SW480 (cell line): ENCODE measurements at places on chromosomes 1 and 21.
A peak's percentile ranks its signal among the peaks of the same experiment; 100 is the strongest.

- DNase-seq: peak; percentile 45
Observed at GRCh38 chr1:22619252-22619651, 17.2 kb upstream of the C1QA start.

DNA sequence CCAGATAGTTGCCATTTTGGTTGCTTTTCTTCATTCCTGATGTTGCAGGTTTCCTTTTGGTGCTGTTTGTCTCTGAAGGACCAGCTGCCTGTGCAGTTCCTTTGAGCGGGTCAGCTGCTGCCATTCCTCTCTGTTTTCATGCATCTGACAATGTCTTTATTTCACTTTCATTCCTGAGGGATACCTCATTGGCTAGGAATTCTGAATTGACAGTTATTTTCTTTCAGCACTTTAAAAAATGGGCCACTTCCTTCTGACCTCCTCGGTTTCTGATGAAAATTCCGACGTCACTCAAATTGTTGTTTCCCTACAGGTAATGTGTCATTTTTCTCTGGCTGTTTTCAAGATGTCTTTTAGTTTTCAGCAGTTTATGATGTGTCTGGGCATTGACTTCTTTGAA is 24.8 kb downstream of the CCSAP start:
- DNase-seq: no peak

DNA sequence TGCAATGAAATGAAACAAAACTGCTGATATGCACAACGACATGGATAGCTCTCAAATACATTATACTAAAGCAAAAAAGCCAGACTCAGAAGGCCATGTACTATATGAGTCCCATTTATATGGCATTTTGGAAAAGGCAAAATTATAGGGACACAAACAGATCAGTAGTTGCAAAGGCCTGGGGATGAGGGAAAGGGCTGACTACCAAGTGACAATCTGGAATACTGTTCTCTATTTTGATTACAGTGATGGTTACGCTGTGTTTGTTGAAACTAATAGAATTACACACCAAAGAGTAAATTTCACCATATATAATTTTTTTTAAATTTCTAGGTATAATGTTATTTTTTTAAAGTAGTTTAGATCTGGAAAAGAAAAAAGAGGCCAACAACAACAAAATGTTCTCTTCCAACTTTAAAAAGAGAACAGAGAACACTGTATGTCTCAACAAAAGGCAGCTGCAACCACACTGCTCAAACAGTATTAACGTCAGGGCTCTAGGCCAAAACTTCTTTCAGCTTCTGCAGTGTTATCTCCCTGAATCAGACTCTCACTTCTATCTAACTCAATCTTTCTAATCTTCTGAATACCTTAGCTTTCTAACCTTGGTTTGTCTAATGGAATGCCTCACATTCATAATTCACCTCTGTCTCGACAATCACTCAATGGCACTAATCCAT is 75.8 kb downstream of the FOXJ3 start:
- DNase-seq: no peak

GRCh38 chr1:164912290-164912689 is 353.3 kb downstream of the PBX1 start:
- DNase-seq: no peak

DNA sequence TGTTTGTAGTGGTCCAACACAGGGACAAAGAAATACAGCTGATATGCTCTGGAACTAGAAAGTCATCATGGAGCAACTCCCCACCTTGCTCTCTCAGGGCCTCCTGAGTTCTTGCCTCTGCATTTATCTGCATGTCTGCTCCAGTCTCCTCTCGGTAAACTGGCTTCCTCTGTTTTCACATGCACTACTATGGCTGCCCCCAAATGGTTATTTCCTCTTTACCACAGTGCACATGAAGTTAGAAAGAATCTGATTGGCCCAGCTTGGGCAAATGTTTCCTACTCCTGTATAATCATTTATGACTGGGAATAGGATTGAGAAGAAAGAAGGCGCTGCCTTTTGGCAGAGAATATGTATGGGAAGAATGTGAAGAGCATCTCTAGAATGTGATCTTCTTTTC is 16.5 kb upstream of the PSMB2 start:
- no peak for DNase-seq

GRCh38 chr1:156773607-156774006 is 6.3 kb downstream of the PRCC start:
- no peak for DNase-seq

DNA sequence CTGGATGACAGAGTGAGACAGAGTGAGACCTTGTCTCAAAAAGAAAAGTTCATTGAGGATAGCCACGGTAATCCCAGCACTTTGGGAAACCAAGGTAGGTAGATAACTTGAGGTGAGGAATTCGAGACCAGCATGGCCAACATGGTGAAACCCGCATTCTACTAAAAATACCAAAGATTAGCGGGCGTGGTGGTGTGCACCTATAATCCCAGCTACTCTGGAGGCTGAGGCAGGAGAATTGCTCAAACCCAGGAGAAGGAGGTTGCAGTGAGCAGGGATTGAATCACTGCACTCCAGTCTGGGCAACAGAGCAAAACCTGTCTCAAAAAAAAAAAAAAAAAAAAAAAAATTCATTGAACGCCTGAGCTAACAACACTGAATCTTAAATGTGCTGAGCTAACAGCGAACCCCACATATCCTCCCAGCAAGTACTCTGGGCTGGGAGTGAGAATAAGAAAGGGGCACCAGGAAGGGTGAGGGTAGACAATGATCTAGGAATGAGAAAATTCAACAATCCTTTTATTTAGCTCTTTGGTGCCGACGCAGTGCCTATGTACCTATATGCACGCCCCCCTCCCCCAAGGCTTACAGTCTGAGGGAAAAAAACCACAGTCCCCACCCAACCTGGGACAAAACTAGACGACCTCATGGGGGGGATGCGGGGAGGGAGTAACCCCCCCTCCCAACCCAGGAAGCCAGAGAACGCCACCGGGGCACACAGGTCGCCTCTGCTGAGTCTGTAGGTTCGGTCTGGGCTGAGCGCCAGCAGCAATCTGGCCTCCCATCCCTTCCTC is 1.4 kb upstream of the CACNA1S start:
- DNase-seq: no peak

- peak; percentile 53 for DNase-seq
Observed at GRCh38 chr1:40703316-40703715, 11.8 kb downstream of the NFYC start.

GRCh38 chr1:236144033-236144432 is 1.7 kb downstream of the GPR137B start:
- no peak for DNase-seq

DNA sequence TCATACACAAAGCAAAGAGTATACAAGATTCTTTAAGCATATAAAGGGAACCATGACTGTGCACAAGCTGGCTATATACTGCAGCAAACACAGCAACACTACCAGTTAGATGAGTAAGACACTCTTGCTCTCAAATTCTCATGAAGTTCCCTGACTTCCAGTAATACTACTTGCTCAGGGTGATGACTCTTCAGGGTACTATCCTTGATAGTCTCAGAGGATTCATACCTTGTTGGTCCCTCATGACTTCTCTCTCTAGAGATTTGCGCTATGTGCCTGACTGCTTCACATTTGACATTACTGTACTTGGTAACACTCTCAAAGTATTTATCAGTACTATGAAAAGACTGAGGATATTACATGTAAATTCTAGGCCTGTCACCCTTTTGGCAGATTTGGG is 159.8 kb upstream of the ZRANB2 start:
- DNase-seq: no peak

DNA sequence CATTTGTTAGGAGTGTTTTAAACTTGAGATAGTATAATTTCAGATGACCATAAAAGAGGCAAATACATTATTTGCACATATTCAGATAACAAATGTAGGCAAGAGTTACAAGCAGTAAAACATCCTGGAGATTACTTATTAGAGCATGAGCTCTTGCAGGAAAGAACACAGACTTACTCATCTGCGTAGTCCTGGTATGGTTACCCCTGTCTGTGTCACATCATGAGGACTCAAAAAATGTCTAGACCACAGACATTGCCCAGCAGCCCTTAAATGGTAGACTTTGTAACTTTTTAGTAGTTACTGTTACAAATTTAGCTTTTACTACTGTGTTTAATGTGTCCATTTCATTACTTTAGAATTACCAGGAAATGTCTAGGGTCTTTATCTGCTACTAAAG is 12.8 kb downstream of the CACHD1 start:
- DNase-seq: no peak

GRCh38 chr1:12148160-12148957 is 18.4 kb upstream of the TNFRSF1B start:
- DNase-seq: peak; percentile 95

DNA sequence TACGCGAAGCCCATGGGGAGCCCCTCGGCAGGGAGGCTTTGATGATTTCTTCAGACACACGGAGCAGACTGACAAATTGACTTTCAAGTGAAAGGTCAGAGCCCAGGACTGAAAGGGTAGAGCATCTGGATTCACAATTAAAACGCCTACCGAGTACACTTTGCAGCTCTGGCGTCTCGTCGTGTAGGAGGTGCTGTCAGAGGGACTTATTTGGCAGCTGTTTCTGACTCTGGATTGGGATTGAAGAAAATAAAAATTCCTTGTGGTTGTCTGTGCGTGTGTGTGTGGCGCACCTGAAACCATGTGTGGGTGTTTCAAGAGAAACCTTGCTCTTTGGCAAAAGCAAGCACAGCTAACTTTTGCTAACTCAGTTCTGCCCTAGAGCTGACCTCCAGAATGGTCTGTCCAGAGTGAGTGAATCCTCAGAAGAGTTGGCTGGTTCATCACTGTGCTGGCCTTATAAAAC is 348.7 kb downstream of the HLX start:
- DNase-seq: no peak

DNA sequence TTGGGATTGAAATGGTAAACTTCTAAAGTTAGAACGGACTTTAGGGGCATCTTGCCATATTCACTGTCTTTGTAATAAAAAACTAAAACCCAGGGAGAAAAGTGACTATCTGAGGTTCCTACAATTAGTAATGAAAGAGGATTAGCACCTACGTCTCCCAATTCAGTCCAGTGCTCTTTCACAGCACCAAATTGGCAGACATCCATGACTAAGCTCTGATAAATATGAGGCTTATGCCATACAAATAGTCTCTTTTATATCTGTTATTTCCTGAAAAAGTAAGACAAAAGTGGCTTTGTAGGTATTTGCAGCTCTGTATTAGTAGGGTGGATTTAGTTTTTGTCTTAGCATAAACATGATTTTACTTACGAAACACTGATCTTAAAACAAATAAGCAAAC is 315.0 kb upstream of the NRIP1 start:
- no peak for DNase-seq

GRCh38 chr1:186530109-186530508 is 69.2 kb upstream of the PDC start:
- DNase-seq: no peak

GRCh38 chr1:8284127-8284526 is 33.8 kb upstream of the SLC45A1 start:
- no peak for DNase-seq

GRCh38 chr21:44686843-44687561 is 5.0 kb upstream of the KRTAP12-1 start:
- DNase-seq: no peak
